ENCODE measurements at places on chromosomes 2 and 18.

DNA sequence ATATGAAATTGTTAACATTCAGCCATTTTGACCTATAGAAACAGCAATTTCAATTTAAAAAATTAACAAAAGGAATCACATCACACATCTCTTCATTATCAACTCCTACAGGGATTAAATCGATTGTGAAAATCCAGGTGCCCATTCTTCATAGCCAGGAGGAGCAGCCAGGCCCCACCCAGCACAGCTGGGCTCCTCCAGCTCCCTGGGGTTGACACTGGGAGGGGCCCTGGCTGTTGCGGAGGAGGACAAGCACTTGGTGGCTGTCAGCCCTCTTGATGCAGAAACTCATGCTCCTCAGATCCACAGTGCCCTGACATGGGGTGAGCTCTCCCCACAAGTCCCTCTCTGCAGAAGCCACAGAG is 99.8 kb downstream of the FAM210A start:
- DNase-seq = no peak

DNA sequence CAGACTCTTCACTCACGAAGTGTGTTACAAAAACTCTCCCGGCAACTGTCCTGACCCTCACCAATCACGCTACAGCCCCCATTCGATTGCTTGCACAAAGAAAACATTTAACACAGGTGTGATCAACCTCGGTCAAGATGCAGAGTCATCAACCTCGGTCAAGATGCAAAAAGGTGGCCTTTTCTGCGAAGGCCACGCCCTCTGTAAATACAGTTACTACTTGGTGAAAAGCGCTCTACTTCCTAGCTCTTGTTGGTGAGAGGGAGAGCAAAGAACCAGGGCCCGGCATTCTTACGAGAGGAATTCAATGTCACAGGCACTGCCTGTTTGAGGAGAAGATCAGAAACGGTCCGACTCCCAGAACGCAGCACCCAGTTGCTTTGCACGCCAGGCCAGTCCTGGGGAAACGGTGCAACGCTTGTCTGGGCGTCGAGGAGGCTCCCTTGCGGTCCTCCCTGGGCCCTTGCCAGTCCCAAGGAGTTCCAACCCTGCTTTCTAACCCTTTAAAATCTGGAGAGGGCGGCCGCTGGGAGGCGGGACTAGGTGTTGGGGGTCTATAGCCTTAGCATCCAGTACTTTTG is 1.9 kb downstream of the PIEZO2 start:
- no peak for DNase-seq

DNA sequence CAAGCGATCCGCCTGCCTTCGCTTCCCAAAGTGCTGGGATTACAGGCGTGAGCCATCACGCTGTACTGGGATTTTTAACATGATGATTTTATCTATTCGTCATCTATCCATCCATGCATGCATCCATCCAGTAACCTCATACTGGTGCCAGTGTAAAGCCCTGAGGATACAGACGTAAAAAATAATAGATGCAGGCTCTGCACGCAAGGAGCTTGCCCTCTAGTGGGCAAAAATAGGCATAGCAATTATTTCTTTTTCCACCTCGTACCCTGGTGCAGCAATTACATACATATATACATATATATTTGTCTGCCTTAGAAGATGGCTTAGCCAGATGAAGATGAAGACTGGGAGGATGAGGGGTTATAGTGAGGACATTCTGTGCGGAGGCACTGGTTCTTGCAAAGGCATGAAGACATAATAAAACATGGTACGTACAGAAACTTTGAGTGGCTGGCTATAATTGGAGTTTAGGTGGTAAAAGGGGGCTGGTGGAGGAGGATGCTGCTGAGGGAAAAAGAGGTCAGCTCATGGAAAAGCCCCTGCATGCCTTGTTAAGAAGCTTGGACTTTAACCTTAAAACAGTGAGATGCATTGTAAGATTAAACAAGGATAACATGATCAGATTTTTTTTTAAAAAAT is 19.6 kb upstream of the RPIA start:
- DNase-seq = peak; percentile 65

DNA sequence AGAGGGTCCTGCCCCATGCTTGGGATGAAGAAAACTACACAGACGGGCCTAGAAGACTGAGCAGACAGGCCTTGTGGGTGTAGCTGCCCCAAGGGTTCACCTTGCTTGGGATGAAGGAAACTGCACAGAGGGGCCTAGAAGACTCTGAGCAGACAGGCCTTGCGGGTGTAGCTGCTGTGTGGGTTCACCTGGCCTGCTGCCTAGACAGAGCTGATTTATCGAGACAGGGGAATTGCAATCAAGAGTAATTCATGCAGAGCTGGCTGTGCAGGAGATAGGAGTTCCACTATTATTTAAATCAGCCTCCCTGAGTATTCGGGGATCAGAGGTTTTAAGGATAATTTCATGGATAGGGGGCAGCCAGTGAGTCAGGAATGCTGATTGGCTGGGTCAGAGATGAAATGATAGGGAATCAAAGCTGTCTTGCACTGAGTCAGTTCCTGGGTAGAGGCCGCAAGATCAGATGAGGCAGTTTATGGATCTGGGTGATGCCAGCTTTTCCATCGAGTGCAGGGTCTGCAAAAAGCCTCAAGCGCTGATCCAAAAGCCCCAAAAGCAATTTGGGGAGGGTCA is 341.4 kb downstream of the GALR1 start:
- DNase-seq = no peak

DNA sequence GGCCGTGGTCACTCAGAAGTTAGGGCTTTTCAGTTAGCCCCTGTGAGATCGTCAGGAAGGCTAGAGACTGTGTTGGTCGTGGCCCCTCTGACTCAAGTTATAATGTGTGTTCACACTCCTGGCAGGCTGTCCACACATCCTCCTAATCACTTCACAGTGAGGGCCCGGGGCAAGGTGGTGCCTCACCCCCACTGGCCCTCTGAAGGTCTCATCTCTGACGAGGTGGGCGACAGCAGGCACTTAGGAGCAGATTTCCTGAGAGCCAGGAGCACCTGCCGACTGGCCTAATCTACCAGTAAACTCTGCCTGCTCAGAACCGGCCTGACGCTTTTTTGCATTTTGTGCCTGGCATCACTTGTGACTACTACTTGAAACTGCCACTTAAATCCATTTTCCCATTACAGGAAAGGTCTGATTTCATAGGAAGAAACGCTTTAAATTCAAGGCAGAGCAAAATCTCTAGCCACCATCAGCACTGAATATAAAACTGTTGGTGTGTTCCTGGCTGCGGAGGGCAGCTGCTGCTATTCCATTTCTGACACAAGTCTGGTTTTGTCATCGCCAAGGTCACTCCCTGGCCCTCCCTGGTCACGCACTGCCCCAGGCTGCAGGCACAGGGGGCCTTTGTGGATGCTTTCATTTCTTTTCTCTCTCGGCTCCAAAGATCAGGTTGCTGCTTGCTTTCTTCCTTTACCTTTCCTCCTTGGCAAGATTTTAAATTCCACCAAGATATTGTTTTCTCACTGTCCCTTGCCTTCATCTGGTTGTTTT is 48.0 kb downstream of the RAB12 start:
- no peak for DNase-seq

GRCh38 chr18:565562-566061 is 14.6 kb upstream of the CETN1 start:
- DNase-seq = no peak

- no peak for DNase-seq
Measured at GRCh38 chr2:84889332-84889731, 8.4 kb upstream of the TRABD2A start.

DNA sequence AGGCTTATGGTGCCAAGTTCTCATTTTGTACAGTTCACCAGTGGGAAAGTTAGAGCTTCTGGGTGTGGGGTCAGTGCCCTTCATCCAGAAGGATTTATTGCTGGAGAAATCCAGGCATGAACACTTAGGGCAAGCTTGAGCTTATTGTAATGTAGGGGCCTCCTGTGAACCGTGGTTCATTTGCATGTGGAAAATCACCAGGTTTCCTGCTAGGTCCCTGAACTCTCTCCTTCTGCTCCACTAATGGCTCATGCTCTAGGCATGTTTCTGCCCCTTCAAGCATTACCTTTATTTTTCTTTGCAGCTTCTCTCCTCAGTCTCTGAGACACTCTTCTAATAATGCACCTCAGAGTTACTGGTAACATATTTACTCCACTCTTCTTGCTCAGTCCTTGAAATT is 79.3 kb upstream of the FAM98A start:
- no peak for DNase-seq

- no peak for DNase-seq
Measured at GRCh38 chr2:12487253-12488004, 229.3 kb upstream of the TRIB2 start.

DNA sequence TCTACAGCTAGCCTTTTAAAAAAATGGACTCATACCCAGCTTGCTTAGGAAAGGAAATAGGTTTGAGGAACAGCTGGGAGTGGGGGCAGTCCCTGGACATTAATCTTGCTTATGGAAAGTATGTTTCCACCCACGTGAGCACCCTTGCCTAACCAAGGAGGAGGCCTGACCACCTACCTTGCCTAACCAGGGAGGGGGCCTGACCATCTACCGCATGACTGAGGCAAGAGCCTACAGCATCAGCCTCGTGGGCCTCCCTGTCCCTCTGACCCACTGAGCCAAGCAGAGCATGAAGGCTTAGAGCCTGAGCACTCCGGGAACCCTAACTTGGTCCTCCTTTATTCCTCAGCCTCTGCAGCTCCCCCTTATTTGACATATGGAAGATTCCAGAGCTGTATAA is 20.2 kb downstream of the PRKAG3 start:
- DNase-seq = peak; percentile 7

DNA sequence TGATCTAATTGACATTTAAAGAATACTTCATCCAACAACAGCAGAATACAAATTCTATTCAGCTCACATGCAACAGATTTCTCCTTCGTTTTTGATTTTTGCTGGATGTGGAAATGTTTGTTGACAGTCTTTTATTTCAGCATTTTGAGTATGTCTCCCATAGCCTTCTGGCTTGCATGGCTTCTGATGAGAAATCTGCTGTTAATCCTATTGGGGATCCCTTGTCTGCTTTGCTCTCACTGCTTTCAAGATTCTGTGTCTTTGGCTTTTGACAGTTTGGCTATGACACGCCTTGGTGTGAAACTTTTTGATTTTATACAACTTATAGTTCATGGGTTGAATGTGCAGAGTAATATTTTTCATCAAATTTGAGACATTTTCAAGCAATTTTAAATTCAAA is 44.7 kb downstream of the TRABD2A start:
- no peak for DNase-seq

- DNase-seq = no peak
Measured at GRCh38 chr2:190722061-190722759, 73.3 kb downstream of the NAB1 start.

DNA sequence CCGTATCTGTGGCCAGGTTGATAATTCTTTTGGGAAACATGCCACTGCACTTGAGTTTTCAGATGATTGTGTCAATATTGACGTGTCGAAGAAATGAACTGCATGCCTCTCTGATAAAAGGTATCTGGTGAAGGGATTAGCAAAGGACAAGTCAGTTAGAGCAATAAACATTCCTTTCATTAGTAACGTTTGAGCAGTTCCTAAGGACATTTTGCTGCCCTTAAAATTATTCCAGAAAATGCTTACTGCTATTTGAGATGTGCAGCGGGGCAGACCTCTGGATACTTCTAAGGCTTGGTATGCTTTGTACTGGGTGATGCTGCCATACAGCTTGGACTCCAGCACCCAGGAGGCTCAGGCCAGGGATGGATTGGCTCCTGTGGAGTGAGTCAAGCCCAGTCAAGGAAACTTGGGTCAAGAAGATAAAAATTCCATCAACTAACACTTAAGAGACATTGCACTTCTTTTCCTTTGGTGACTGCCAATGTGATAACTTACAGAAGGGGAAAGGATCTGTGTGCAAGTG is 166.7 kb downstream of the FHOD3 start:
- DNase-seq = no peak

DNA sequence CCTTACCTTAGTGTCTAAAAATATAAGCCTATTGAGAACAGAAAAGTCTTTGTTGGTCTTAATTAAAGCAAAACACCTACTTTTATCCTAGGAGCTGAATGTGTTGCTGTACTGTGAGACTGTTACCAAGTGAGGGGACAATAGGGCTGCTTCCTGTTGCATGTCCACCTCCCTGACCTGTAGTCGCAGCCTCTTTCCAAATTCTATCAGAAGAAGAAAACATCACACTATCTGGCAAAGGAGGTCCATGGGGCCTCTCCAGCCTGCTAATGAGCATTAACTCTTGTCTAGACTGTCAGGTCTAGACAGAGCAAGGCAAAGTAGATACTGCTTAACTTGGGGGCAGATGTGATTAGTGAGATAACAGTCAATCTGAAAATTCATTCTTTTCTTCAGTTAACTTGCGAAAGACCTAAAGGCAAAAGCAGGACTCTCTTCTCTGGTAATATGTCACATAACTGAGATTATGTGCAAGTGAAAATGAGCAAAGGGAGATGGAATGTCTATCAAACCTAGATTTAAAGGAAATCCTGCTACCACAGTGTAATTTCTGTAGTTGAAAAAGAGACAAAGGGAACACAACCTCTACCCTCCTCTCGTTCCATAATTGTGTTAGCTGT is 66.9 kb downstream of the CDH20 start:
- no peak for DNase-seq

DNA sequence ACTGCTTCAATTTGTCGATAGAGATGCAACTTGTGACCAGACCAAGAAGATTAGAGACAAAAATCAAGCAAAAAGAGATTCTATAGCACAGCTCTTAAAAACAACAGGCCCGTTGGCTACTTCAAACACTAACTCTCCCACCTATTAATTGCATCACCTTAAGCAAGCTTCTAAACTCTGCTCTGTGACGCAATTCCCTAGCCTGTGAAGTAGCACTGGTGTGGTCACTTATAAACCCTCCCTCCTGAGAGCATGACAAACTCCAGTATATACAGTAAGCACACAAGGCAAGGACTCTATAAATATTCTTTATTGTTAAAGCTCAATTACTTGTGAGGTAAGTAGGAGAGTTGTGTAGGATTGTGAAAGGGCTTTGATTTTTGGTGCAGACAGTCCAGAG is 72.3 kb downstream of the CMPK2 start:
- no peak for DNase-seq

GRCh38 chr2:23639406-23639982 is 254.5 kb downstream of the KLHL29 start:
- no peak for DNase-seq

DNA sequence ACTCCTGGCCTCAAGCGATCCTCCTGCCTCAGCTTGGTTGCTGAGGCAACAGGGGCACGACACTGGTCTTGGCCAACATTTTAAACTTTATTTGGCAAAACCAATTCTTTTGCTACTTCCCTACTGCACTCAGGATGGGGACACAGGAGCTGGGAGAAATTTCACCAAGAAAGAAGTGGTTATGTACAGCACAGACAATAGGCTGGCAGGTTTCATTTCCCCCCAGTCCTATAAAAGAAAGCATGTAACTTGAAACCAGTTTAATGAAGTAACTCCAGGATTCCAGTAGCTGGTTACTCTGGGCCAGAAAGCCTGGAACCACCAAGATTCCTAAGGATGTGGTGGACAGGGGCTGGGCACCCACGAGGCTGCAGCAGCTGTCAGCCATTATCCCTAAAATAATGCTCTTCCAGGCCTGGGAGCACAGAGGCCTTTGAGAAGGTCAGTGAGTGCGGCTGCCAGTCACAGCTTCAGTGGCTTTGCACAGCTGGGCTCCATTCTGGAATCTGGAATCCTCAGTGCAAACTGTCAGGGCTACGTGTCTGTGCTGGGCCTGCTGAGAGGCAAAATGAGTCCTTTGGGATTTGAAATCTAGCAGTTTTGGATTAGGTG is 142.3 kb upstream of the ITGA6 start:
- peak; percentile 61 for DNase-seq

GRCh38 chr2:157789256-157789655 is 86.9 kb downstream of the ACVR1 start:
- DNase-seq = no peak

- DNase-seq = no peak
Measured at GRCh38 chr2:104444889-104445288, 409.0 kb upstream of the POU3F3 start.

Data from HCEC 1CT (cell line).